ENCODE measurements at places on chromosomes 16 and 17. TPM values are rescaled to one million over a fixed set of nuclear protein-coding genes. Genes with fewer than 3 reads are reported as not detected.

ARHGAP44 gene
- polyA plus RNA-seq = 7.4 TPM

DNA sequence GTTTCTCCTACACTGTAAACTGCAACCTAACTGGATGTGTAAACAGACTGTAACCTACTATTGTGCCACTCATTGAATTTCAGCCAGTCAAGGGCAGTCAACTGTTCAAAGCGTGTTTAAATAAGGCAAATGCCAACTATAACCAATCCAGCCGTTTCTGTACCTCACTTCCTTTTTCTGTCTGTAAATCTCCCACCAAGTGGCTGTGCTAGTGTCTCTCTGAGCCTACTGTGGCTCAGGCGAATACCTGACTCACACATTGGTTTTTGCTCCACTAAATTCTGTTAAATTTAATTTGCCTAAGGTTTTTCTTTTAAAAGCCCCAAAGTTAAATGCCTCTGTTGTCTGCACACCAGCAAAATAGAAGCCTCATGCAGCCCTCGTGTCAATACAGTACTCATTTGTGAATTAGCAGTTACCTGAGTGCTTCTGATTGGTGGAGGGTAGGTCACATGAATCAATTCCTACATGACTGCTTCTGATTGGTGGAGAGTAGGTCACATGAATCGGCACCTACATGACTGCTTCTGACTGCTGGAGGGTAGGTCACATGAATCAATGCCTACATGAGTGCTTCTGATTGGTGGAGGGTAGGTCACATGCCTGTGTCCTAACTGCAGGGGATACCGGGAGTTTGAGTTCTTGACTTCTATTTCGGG lies 31.1 kb upstream of the CCR7 start:
- no peak for DNase-seq

- DNase-seq = no peak
These were observed 94.7 kb downstream of the SALL1 start for GRCh38 chr16:51056331-51056730.

DNA sequence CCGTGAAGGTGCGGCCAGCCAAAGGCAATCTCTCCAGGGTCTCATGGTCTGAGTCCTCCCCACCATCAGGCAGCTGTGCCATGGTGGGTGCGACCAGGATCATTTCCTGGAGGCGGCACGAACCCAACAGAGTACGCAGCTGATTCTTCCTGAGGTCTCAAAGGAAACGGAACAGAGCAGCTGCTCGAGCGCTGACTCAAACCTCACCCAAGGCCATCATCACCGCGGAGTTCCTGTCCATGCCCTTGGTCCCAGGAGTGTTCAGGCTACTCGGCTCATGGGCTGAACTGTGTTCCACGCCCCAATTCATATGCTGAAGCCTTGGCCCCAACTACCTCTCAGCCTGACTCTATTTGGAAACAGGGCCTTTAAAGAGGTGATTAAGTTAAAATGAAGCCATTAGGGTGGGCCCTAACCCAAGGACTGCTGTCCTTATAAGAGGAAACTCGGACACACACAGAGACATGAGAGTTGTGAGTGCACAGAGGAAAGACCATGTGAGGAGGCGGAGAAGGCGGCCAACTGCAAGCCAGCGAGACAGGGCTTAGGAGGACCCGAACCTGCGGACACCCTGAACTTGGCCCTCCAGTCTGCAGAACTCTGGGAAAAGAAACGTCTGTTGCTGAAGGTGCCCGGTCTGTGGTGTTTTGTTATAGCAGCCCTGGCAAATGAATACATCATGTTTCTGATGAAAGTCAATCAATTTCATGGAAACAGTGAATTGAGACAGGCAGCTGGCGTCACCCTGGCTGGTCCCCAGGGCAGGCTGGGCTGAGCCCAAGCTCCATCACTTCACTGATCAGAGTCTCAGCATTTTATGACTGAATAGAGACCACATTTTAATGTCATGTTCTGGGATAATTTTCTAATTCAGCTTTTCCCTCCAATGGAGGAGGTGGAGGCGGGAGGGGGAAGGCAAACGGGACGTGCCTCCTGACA lies 13.7 kb downstream of the MXRA7 start:
- no peak for DNase-seq

KRT39 gene
- not detected for polyA plus RNA-seq

BCO1 gene
- 1.9 TPM for polyA plus RNA-seq

GRCh38 chr17:7328840-7329373 lies at the start of gene NEURL4:
Gene NEURL4, minus strand, starts transcription at chr17:7329335. Its CDS starts 23 bp downstream, at chr17:7329312.
- DNase-seq = no peak

Measured in right renal pelvis (tissue), 4 donors.